ENCODE measurements at places on chromosomes 16 and 17.

DNA sequence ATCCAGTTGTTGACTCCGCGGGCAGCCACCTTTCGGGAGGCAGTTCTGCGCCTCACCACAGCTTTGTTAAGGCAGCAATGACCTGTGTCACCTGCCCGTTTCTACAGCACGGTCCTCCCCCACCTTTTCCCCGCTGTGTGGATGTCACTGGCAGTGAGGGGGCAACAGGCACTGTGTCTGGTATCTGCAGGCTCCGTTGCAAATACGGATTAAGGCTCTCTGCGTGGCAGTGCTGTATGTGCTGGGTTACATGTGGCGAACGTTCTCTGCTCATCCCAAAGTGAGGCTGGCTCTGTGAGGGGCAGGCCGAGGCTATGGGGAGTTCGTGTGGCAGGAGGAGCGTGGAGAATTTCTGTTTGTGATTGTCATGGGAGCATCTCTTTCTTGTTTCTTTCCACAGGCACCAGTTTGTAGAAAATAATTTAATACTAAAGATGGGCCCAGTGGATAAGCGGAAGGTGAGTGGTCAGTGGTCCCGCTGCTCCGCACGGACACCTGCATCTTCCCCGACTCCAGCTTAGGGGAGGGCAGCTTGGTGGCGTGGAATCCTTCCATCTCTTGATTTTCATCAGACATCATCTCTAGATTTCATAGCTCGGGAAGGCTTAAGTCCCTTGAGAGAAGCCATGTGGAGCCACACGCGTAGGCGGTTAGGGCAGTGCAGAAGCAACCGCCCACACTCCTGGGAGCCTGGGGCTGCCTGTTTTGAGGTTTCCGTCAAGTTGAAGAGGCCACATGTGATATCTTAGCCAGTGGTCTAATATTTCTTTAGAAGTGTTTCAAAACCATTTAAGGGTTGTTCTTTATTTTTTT lies 57.8 kb downstream of the PDPK1 start:
- no peak for DNase-seq

- DNase-seq: no peak
Measured at GRCh38 chr17:1961189-1961588, 63.9 kb downstream of the RTN4RL1 start.

DNA sequence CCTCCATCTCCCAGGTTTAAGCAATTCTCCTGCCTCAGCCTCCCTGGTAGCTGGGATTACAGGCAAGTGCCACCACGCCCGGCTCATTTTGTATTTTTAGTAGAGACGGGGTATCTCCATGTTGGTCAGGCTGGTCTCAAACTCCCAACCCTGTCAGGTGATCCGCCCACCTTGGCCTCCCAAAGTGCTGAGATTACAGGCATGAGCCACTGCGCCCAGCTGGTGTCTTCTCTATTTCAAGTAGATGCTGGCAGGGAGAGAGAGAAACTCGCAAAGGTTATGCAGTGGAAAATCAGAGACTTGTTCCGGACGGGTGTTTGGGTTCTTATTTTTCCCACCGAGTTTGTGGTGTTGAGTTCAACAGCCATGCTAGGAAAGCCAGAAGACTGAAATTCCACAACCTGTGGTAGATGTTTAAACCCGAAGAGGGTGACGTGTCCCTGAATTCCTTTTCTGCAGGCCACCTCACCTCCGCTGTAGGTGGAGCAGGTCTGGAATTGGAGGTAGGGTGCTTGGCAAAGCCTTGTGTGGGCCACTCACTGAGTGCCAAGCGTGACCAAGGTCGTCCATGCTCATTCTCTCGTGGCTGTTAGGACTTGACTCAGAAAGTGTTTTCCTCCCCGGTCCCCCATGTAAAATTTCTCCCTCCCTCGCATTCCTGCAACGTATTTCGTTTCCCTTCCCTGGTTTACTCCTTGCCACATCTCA lies 7.3 kb upstream of the ZDHHC7 start:
- no peak for DNase-seq

DNA sequence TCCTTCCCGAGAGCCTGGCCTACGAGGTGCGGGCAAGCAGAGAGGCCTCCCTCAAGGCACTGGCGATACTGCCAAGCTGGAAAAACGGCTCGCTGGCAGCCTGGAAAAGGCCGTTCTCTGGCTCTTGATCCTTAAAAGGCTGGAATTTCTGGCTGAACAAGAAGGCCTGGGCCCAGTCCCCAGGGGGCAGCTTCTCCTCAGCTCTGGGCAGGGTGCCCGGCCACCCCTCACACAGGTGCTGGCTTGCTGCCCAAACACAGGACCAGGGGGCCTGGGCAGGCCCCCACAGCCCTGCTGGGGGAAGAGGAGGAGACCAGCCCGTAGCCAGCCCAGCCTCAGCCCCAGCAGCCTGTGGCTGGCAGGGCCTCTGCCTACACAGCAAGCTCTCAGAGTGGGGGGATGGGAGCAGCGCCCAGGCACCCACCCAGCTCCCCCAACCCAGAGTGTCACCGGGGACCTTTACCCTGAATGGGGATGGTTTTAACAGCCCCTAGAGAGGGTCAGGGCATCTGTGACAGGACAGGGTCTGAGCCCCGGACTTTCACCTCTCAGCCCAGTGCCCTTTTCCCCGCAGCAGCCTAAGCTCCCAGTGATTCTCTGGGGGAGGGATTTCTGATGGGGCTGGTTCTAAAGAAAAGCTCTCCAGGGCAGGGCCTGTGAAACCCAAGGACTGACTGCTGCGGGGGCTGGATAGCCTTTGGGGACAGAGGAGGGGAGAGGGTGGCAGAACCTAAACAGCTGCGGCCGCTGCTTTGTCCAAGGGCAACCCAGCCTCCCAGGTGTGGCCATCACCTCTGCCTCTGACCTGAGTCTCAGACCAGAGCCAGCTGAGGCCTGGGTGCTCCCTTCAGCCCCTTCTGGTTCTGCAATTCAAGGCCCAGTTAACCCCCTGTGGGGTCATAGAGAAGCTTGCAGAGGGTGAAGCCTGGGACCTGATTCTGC lies 38.6 kb upstream of the TOB1 start:
- DNase-seq: no peak

- no peak for DNase-seq
Measured at GRCh38 chr16:23905027-23905426, 69.2 kb downstream of the PRKCB start.

- DNase-seq: no peak
Measured at GRCh38 chr16:88373927-88374492, 8.7 kb upstream of the ZNF469 start.

- DNase-seq: no peak
Measured at GRCh38 chr16:70756071-70756470, 44.9 kb downstream of the VAC14 start.

DNA sequence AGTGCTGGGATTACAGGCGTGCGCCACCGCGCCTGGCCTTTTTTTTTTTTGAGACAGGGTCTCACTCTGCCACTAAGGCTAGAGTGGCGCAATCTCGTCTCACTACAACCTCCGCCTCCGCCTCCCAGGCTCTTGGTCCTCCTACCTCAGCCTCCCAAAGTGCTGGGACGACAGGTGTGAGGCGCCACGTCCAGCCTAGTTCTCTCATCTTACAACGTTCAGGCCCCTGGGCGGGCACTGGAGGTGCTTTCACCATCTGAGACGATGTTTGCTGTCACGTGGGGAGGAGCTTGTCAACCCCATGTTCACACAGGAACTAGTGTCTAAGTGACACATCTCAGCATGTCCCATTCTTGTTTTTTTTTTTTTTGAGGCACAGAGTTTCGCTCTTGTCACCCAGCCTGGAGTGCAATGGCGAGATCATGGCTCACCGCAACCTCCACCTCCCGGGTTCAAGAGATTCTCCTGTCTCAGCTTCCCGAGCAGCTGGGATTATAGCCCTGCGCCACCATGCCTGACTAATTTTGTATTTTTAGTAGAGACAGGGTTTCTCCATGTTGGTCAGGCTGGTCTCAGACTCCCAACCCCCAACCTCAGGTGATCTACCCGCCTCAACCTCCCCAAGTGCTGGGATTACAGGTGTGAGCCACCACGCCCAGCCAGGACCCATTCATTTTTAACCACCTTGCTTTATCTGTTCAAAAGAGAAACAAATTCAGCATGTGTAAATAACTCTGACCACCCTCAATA lies 5.2 kb upstream of the FANCA start:
- no peak for DNase-seq

- peak; percentile 17 for DNase-seq
Measured at GRCh38 chr16:1048442-1049112, 24.0 kb upstream of the SSTR5 start.

DNA sequence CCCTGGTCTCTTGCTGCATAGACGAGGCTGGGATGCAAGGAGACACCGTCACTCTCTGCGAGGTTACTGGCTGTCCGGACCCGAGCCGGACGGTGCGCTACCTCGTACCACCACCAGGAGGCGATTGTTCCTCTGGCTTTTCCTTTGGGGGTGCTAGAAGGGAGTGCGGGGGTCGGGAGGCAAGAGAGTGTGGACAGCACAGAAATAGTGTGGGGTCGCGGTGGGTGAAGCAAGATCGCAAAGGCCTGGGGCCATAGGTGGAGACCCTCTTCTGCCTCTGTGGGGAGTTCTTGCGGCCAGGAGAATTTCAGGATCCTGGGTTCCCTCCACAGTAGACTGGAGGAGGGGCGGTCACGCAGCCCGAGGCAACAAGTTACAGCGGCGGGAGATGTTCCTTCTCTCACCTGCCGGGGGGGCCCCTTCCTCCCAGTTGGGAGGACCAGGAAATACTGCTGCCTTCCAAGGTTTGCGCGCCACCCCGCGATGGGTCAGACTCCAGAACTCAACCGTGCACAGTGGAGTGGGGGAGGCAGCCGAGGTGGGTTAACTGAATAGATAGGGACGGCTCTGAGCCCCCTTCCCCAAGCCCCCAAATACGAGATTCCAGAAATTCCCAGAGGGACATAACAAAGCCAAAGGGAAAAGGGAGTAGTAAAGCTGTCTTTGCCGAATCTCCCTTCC lies 6.9 kb downstream of the PHOSPHO1 start:
- DNase-seq: peak; percentile 68

DNA sequence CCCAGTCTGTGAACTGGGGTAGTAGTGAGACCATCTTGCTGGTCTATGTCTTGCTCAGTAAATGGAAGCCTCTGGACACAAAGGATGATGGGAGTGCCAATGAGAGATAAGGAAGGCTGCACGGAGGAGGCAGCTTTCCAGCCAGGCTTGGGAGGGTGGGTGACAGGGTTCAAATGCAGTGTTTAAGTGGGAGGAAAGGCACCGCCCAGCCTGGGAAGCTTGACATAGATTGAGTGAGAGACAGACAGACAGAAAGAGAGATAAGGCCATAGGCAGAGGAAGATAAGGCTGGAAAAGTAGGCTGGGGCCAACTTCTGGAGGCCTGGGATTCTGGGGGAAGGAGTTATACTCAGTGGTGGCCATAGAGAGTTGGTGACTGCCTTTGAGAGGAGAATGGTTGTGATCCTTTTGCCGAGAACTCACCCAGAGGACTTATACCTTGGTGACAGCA lies 7.2 kb upstream of the COL1A1 start:
- DNase-seq: no peak

- DNase-seq: no peak
Measured at GRCh38 chr17:37305406-37305905, 70.3 kb upstream of the C17orf78 start.

GRCh38 chr16:86513471-86514277 lies 3.3 kb downstream of the FOXF1 start:
- no peak for DNase-seq

DNA sequence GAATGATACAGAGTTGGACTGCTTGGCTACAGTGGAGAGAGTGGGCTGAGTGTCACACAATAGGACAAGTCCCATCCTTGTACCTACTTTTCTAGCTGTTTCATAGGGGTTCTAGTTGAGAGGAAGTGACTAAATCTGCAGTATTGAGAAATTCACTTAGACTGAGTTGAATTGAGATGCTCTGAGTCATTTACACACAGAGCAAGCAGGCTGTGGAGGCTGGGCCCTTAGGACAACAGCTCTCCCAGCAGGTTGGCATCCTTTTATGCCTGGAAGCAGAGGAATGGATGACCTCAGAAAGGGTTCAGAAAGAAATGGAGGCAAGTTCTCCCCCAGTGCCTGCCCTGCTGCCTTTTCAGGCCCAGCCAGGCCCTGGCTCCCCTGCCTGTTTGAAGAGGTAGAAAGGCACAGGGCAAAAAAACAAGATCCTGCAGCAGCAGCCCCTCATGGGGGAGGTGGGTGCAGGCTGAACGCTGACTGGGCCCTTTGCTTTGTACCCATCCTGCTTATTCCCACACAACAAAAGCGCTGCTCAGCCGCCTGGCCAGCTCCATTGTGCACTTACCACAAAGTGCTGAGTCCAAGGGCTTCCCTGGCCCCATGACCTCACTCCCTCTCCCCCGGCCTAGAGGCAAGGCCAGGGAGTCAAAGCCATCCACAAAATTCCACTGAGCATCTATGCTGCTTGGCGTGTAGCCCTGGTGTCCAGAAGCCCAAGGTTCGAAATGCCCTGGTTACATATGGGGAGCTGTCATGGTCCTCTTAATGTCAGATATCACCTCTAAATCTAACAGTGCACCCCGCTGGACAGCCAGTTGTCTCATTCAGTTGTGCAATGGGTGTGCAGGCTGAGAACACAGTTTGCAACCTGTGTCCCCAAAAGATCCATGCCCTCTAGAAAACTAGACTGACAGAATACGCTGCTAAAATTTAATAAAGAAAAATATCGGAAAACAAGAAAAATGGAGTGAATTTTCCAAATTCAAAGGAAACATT lies 5.4 kb upstream of the CRYBA1 start:
- DNase-seq: peak; percentile 12

DNA sequence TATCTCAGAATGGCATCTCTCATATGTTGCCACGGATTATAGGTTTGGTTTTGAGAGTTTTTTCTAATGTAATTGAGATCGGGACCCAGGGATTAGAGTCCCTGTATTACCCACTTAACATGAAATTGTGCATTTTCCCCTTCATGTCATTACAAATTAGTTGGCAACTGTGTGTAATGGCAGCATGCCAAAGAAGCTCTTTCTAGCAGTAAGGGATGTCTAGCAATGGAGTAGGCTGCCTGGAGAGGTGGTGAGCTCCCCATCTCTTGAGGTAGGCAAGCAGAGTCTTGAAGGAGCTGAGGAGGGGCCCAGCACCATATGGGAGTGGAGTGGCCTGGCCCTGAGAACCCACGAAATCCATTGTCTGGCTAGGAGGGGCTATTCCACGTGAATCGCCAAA lies 10.0 kb upstream of the KATNB1 start:
- DNase-seq: no peak

DNA sequence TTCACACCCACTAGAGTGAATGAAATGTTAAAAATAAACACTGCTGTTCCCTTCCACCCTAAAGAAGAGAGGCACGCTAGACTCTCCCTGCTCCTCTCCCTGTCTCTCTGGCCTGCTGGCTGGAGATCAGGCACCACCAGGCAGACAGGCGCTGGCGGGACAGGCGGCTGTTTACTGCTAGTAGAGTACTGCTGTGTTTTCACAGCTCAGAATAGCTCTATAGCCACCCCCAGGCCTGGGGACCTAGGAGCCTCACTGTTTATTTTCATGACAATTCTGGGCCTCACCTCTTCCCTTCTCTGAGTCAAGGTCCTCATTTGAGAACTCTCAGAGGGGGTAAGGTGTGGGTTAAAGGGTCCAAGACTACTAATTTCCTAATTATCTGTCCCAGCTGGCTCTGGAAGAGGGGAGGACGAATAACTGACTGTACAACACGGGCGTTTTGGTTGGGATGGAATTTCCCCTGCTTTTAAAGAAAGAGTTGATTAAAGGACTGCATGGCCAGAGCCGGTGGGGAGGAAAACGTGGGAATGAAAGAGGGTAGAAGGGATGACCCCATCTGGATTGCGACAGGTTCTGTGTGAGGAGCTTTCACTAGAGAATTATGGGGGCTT lies 9.0 kb upstream of the G6PC1 start:
- no peak for DNase-seq
